ENCODE measurements at places on chromosomes 12 and 14.

DNA sequence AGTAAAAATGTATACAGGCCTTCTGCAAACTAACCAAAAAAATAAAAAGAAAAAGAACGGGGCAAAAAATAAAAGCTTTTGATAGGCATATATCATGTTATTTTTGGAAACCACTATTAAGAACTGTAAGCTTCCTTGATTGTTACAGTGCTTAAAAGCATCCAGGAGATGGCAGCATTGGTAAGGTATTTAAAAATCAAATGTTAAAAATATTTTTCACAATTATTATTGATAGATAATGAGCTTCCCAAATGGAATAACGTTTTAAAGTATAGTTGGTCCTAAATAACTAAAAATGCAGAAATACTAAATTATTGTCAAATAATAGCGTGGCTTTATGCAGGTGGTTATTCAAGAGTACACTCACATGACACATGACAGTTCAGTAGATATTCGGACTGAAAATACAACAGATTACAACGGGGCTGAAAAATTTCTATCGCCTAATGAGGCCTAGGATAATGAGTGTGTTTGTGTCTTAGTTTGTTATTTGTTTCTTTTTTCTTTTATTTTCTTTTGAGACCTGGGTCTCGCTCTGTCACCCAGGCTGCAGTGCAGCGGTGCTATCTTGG lies 127.2 kb upstream of the ATF7IP start:
- DNase-seq, result no peak

- no peak for DNase-seq
Measured at GRCh38 chr14:33554988-33555387, 395.9 kb downstream of the EGLN3 start.

GRCh38 chr14:105335735-105336476 lies 21.4 kb downstream of the PACS2 start:
- no peak for DNase-seq

DNA sequence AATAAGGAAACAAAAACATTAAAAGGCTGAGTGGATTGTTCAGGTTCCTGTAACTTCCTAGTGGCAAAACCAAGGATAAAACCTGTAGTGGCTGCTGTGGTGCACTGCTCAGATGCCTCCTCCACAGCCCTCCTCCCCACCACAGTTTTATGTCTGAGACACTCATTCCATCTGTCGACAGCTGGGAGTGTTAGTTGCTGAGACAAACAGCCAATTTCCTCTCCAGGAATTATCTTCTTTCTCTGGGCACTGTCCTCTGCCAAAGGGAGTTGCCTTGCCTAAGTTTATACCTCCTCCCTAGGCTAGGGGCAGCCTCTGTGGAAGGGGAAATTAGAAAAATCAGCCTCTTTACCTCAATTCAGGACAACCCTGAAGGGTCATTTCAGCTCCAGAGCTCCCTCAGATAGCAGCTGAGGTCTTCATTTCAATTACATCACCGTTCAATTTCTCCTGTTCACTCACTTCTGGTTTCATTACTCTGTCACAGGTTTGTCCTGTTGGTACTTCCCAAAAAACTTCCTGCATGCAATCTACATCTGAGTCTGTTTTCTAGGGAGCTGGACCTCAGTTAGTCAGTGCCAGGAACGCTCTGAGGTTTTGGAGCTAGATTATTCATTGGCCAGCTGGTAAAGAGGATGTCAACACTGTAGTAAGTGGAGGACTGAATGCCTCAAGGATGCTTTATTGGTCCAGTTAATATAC lies 74.9 kb upstream of the ATP2B1 start:
- DNase-seq, result no peak

DNA sequence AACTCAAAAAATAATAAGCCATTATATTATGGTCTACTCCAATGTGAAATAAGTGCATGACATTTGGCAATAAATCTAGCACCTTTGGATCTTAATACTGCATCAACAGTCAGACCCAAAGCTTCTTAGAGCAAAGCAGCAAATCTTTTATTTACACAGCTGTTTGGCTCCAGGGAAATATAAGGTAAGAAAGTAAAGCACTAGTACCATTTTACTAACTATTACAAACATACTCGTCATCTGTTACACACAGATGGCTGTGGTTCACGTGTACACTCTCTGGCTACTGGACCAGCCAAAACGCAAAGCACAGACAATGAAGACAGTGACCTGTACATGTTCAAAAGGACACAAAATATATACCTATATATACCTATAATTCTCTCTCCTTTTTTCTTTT lies 2.8 kb downstream of the FGD6 start:
- no peak for DNase-seq

DNA sequence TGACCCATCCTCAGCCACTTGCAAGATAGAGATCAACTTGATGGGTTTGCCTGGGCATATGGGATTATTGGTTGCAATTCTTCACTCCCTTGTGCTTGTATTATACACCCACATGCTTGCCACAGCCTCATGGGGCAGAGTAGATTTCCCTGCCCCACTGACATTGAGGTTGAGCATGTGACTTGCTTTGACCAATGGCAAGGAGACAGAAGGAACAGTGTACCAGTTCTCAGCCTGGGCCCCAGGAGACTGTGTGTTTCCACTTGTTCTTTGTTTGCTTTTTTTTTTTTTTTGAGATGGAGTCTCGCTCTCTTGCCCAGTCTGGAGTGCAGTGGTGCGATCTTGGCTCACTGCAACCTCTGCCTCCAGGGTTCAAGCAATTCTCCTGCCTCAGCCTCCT lies 31.8 kb downstream of the CALM1 start:
- no peak for DNase-seq

- DNase-seq, result no peak
Measured at GRCh38 chr12:100326208-100326607, 30.7 kb upstream of the SLC17A8 start.

All from GM12878 (cell line).